ENCODE measurements at places on chromosomes 3 and 15.

DNA sequence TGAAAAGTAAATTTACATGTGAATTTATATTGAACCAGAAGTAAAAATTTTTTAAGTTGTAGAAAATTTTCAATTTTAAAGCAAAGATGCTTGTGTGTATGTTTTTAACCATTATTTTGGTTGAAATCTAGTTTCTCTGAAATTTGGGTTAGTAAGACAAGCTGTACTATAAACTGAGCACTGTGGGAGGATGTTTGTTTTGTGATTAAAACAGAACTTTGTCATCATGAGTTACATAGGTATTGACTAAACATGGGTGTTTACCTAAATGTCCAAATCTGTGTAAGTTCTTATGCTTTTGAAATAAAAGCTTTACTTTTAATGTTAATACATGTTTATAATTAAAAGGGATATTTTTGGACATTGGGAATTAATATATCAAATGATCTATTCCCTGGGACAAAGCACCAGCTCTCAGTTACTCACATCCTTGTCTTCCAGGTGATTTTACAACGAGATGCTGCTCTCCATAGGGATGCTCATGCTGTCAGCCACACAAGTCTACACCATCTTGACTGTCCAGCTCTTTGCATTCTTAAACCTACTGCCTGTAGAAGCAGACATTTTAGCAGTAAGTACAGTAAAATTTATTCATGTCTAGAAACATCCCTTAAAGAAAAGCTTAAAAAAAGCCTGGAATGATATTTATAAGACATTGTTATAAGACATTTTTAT is 32.7 kb downstream of the RNF13 start:
- peak; percentile 22 for DNase-seq

DNA sequence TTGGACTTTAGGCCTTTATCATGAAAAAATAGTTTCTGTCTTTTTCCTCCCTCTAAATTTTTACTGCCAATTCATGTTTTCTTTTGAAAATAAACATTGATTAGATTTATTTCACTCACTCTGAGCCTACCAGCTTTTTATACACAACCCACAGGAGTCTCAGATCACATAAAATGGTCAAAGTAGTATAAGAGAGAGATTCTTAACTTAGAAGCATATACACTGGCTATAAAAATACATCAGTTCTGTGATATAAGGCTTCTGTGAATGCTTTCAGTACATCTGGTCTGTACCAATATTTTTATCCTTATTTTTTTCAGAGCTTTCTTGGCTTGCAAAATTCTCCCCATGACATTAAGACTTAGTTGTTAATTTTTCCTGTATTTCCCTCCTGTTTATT is 117.0 kb upstream of the PTX3 start:
- DNase-seq, result no peak

DNA sequence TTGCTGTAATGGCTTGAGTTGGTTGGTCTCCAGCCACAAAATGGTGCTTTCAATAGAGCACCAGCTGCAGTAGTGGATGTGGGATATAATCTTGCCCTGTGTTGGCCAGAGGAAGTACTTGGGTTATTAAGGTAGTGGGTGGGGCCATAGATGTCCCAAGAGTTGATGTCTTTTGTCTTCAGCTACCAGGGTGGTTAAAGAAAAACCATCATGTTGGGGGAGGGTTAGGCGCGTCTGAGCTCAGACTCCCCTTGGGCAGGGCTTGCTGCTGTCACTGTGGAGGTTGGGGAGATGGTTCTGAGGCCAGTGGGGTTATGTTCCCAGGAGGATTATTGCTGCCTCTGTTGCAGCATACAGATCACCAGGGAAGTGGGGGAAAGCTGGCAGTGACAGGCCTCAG is 46.9 kb upstream of the GADL1 start:
- no peak for DNase-seq

- no peak for DNase-seq
Observed at GRCh38 chr15:71541746-71542145, 268.6 kb upstream of the NR2E3 start.

GRCh38 chr15:50261981-50262380 is 3.5 kb downstream of the HDC start:
- DNase-seq, result no peak

- no peak for DNase-seq
Observed at GRCh38 chr15:83955806-83956265, 279.7 kb upstream of the GOLGA6L4 start.

DNA sequence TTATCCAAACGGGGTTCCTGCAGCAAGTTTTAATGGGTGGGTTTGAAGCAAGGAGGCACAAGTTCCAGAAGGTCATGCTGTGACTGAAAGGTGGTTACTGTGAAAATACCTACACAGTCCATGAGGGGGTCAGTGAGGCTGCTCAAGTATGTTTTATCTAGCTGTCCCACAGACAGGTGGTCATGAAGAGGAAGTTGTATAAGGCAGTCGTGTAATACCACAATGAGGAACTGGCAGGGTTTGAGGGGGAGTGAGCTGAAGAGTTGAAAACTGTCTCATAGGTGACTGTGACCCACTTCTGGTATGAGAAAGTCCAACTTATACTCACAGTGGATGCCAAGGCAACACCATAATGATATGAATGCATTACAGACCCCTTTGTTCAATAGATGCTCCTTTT is 856.8 kb downstream of the OTOL1 start:
- no peak for DNase-seq

DNA sequence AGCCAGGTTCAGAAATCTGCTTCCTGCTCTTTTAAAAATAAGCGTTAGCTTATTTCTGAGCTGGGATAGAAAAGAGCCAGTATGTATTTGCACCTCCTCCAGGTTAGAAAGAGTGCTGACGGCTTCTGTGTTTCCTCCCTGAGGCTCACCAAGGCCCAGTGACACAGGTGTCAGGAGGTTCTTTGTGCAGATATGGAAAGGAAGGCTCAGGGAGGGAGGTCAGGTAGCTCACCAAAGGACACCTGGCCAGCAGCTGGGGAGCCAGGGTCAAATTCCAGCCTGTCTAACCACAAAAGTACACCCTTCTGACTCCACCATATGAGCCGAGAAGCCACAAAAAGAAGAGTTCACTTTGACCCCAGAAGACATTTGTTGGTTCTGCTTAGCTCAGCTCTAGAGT is 201.0 kb upstream of the WNT5A start:
- no peak for DNase-seq

GRCh38 chr3:187788984-187789857 is 44.0 kb upstream of the BCL6 start:
- DNase-seq, result no peak

GRCh38 chr3:94996743-94997142 is 933.9 kb downstream of the NSUN3 start:
- no peak for DNase-seq

DNA sequence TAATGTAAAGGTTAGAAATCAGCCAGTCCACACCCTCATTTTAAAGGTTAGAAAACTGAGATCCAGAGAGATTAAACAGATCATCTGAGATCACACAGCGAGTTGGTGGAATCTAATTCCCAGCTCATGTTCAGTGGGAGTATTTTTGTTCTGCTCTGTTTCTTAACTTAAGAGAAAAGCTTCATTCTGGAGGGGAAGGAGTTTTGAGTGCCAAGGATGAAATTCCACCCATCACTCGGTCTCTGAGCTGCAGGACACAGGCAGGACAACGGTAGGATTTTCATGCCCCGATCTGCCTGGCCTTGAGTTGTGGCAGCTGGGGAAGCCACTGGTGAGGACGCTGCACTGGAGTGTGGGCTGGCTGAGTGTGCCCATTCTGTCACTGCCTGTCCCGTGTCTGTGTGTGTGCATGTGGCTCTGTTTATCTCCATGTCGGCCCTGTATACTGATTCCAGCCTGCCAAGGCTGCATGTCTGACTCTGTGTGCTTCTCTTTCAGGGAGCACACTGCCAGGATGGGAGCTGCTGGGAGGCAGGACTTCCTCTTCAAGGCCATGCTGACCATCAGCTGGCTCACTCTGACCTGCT is 94.3 kb downstream of the CEMIP start:
- DNase-seq, result no peak

- DNase-seq, result no peak
Observed at GRCh38 chr3:184583578-184584451, 22.2 kb downstream of the EPHB3 start.

DNA sequence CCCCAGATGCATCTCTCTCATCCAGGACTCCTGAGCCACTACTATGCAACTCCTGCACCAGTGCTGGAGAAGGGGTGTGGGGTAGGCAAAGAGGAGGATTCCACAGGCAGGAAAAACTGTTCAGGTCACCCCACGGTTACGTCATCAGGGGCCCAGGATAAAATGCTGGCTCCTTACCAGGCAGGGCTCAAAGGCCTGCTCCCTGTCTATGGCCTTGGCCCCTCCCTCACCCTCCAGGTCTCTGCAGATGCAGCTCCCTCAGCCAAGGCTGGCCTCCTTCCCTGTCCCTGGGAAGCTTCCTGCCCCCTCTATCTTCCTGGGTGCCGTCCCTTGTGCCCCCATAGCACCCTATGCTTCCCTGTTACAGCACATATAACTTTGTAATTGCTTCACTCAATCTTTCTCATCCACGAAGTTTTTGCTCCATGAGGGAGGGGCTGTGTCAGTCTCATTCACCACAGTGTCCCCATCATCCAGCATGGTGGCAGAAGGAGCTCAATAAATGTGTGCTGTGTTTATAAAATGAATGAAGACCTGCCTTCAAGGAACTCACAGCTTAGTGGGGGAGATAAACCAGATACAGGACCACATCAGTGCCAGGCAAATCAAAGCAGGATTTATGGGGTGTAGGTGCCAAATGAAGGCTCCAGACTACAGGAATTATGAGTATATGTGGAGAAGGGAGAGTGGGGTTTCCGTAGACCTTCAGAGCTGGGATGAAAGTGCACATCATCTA is 18.6 kb downstream of the KBTBD13 start:
- DNase-seq, result no peak

DNA sequence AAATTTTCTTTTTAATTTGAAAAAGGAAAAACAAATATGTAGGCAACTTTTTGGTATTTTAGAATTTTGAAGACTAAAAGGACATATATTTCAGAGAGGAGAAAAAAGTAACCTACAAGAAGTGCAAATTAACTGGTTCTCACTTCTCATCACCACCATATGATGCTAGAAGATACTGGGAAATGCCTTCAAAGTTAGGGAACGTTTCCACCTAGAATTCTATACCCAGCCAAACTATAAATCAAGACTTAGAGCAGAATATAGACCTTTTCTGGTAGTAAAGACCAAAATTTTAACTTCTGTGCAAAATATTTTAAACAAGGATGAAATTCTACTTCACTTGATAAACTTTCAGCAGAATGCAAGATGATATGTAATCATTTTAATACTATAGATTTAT is 112.3 kb upstream of the PHLDB2 start:
- DNase-seq, result no peak

DNA sequence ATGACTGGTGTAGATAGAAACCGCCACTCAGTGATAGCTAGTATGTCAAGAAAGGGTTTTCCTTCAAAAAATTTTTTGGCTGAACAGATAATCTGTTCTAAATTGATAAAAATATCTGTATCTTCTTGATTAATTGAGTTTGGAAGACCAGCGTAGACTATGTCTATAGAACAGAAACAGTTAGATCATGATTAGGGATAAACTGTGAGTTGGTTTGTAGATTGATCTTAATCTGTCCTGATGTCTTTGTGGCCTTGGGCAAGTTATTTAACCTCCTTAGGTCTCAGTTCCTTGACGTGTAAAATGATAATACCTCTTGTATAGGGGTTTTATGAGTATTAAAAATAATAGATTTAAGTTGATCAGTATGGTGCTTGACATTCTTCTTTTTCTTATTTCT is 4.7 kb downstream of the NFKBIZ start:
- peak; percentile 21 for DNase-seq

GRCh38 chr15:65638681-65639089 is 16.9 kb downstream of the SLC24A1 start:
- DNase-seq, result peak; percentile 78

DNA sequence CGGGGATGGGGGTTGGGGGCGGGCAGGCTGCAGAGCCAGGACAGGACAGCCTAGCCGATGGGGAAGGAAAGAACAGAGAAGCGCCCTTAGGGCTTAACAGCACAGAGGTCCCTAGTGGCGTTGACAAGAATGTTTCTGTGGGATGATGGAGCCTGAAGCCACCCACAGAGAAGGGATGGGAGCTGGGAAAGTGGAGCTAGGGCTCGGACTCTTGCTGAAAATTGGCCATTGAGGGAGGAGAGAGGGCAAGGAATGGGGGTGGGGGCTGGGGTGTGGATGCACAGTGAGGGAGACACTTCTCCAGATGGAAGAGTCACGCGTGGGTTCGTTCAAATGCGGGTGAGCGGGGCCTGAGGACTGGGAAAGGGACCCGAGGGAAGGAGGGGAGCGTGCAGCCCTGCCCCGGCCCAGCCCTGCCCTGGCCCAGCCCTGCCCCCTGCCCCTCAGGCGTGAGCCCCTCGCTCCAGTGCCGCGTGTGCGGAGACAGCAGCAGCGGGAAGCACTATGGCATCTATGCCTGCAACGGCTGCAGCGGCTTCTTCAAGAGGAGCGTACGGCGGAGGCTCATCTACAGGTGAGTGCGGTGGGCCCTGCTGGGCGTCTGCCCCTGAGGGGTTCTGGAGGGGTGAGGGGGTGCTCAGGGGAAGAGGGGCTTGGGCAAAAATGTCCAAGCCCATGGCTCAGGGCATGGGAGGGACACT is 832 bp downstream of the NR2E3 start:
- no peak for DNase-seq

GRCh38 chr3:3053974-3054373 is 56.2 kb downstream of the IL5RA start:
- DNase-seq, result no peak

DNA sequence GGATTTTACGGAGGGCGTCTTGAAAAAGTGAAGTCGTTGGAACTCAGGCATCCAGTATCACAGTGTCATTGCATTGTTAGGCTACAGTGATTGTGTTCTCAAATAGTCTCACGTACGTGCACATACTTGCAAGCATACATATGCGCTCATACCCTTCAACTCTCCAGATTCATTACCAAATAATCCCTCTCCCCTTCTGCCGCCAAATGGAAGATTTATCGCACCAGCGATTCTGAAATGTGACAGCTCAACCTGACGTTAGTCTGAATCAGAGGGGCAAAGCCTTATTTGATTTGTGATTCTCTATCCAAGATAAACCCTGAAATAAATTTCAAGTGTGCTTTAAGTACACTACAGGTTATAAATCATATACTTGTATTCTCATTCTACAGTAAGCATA is 119.4 kb downstream of the GADL1 start:
- no peak for DNase-seq

DNA sequence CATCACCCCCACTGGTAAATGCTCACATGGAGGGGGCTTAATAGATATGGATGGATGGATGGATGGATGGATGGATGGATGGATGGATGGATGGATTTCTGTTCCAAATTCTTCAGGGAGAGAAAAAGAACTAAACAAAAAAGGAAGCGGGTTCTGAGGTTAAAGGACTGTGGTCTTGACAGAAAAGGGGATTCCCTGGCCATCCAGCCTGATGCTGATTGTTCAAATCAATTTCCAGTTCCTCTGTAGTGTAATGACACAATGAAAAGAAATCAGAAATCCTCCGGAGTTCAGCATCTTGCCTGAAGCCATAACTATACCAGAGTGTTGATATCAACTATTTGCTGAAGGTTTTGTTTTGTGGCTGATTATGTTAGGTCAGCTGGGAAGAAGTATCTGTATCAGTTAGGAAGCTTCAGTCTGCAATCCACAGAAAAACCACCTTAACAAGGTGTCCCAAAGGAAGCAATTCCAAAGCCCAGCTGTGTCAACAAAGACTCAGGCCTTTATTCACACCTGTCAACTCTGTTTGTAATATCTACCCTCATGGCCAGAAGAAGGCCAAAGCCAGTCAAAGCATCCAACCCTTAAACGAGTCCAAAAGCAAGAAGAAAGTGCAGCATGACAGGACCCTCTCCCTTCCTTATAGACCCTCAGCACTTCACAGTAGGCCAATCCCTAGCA is 24.5 kb upstream of the RASA2 start:
- peak; percentile 38 for DNase-seq

GRCh38 chr3:139472380-139473010 is 3.8 kb downstream of the RBP2 start:
- DNase-seq, result no peak

Measured in inflammatory macrophage treated with lipopolysaccharide for 1 hour (primary cell).